ENCODE measurements at places on chromosomes 7 and 10.

DNA sequence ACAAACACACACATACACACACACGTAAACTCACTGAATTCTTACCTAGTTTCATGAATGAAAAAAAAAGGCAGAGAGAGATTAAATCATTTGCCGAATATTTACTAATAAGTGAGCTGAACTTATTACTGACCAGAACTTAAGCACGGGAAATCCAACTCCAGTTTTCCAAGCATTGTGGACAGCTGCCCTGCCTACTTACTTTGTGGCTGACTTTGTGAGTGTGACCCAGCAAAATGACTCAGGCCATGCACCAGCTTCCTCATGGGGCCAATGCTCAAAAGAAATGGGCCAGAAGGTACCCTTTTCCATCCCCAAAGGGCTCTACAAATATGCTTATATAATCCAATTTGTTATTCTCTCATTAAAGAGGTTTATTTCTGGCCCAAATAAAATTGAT is 87.4 kb upstream of the RHOBTB1 start:
- no peak for DNase-seq

DNA sequence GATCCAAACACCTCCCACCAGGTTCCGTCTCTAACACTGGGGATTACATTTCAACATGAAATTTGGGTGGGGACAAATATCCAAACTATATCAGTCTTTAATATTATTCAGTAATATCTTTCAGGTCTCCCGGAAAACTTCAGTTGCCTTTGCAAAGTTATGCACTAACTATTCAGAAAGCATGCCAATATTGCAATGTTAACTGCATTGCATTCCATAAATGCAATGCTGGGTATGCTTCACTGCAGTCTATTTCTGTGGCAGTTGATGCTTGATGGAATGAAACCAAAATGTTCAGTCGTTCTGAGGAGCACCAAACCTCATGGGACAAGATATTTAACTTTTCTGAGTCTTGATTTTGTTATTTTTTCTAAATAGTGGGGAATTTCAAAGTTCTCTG is 147.5 kb downstream of the SLC16A9 start:
- DNase-seq: no peak

- DNase-seq: no peak
Measured at GRCh38 chr10:33876584-33877400, 542.3 kb upstream of the NRP1 start.

- DNase-seq: no peak
Measured at GRCh38 chr7:30202671-30203070, 67.9 kb downstream of the MTURN start.

GRCh38 chr10:44071479-44071878 is 313.4 kb downstream of the CXCL12 start:
- no peak for DNase-seq

DNA sequence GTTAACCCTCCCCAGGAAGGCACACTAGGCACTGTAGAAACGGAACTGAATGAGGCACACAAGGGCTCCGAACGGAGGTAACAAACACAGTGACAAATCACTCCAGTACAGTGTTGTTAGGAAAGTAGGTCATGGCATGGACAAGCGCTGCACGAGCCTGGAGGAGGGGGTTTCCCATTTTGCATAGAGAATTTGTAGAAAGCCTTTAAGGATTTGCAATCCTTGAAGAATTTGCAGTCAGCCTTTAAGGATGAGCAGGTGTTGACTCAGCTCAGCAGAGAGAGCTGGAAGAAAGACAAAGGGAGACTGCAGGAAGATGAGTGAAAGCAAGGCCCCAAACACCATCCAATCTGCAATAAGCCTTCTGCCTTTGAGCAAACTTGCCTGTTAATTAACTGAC is 51.1 kb upstream of the PPP1R3C start:
- DNase-seq: no peak

GRCh38 chr10:109831846-109832245 is 91.5 kb downstream of the XPNPEP1 start:
- no peak for DNase-seq

- peak; percentile 50 for DNase-seq
Measured at GRCh38 chr10:106705681-106706100, 458.8 kb downstream of the SORCS1 start.

- no peak for DNase-seq
Measured at GRCh38 chr10:96263669-96264068, 7.7 kb downstream of the BLNK start.

DNA sequence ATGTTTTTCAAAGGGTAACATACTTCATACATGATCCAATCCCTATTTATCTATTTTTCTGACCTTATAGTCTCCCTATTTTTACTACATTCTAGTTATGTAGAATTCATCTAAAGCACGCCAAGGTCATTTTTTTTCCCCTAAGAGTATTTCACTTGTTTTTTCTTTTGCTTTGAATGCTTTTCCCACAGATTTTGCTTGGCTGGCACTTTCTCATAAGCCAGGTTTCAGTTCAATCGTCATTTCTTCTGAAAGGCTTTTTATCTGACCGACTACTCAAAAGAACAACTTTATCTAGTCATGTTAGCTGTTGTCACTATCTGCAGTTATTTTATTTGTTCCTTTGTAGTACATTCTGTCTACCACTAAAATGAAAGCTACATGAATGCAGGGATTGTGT is 1274.6 kb downstream of the REEP3 start:
- DNase-seq: no peak

- no peak for DNase-seq
Measured at GRCh38 chr7:67913604-67914003, 917.0 kb downstream of the TYW1 start.

- no peak for DNase-seq
Measured at GRCh38 chr10:101650863-101651262, 44.1 kb downstream of the FBXW4 start.

- peak; percentile 87 for DNase-seq
Measured at GRCh38 chr7:130486114-130486953, 5.6 kb upstream of the MEST start.

- peak; percentile 65 for DNase-seq
Measured at GRCh38 chr7:32070406-32071360, at the start of gene PDE1C. TSS of gene PDE1C (minus strand) at chr7:32070407.

GRCh38 chr7:29243910-29244655 is 49.5 kb downstream of the CHN2 start:
- DNase-seq: peak; percentile 27

GRCh38 chr7:30253796-30254165 is 30.6 kb upstream of the ZNRF2 start:
- no peak for DNase-seq

DNA sequence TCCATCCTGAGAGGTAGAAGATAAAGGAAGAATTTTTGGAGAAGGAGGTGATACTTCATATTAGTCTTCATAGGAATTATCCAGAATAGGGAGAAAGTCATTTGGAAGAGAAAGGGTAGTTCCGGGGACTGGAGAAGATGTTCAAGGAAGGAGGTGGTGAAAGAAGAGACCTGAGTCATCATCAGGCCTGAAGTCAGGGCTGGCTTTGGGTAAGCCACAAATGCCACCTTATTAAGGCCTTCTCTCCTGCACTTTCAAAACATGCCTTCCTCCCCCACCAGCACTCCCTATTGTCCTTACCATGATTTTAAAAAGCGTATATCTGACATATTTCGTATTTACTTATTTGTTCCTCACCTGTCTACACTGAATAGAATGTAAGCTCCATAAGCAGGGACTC is 112.2 kb upstream of the LRGUK start:
- DNase-seq: no peak
